Glutamatergic neuron (in vitro differentiated cells): ENCODE measurements at places on chromosomes 7 and 10. TPM values are rescaled to one million over a fixed set of nuclear protein-coding genes. Genes with fewer than 3 reads are reported as not detected.

WASHC2C gene
- total RNA-seq: 86.6 TPM

RNF32 gene
- total RNA-seq: 2.2 TPM

LIPN gene
- not detected for total RNA-seq

PHYH gene
- total RNA-seq: 20.4 TPM

BMI1 gene
- total RNA-seq: 23.3 TPM

NEUROD6 gene
- not detected for total RNA-seq

DNA sequence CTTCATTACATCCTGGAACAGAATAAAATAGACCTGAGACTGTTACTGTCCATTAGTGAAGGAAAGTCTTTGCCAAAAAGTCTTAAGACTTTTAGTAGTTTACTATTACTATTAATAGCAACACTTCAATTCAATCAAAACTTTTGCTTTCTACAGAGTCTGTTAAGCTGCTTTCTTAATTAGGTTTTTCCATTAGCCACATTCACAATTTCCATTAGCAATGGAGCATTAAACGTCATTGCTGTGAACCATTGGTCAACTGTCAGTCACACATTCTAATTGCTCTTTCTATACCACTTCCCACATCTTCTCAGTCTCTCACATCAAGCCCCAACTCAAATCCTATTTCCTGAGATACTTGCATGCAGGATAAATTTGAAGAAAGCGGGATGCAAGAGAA lies 736.6 kb upstream of the SORCS1 start:
- H3K4me1 ChIP-seq: no peaks in the 10 kb centered on the region
- H3K36me3 ChIP-seq: no peaks in the 10 kb centered on the region
- DNase-seq: no peak
- no peak overlapping the region for H3K4me3 ChIP-seq

DNA sequence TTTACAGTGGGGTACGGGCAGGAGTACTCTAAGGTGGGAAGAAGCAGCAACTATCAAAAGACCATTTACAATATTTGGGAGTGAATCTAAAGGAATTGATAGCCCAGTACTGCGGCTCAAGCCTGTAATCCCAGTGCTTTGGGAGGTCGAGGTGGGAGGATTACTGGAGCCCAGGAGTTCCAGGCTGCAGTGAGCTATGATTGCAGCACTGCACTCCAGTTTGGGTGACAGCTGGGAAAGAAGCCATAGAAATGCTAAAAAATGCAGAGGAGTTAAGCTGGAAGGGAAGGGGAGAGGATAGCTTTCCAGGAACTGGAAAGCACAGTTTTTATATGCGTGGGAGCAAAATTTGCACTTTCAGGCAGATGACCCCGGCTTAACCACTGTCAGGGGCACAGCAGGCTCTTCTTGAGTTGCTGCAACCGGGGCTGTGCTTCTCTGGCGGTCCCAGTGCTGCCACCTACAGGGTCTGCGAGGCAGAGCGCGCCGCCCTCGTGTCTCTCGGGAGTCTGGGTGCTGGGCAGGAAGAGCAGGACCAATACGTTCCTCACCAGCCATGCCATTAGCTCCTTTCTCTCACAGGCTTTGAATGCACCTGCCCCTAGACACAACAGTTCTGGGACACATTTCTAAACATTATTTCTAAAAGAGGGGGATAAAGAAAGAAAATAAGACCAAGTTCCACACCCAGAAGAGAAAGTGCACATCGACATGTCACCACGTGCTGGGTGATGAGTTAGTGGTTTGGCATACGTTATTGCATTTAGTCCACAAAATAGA lies 10.1 kb upstream of the BMPER start:
- no peak overlapping the region for H3K4me3 ChIP-seq
- no peak overlapping the region for H3K27ac ChIP-seq
- DNase-seq: peak; percentile 94

DNA sequence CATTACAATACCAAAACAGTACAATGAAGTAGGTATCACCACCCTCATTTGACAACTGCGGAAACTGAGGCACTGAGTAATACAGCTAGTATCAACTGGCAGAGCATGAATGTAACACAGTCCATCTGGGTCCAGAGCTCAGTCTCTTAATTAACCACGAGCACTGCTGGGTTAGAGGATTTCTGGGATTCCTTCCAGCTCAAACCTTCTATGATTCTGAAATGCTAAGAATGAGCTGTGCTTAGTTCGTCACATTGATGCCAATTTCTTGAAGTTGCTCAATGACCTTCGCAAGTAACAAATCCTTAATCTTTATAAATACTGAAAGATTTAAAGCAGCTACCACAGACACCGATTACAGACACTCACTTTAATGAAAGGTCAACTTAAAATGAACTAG lies 62.5 kb downstream of the SGMS1 start:
- H3K4me3 ChIP-seq: no peak overlapping the region
- H3K27me3 ChIP-seq: no peaks in the 10 kb centered on the region
- H3K4me1 ChIP-seq: peaks cover 17% of the 10 kb centered on the region
- no peak overlapping the region for H3K27ac ChIP-seq
- DNase-seq: no peak
- no peaks in the 10 kb centered on the region for H3K36me3 ChIP-seq

DNA sequence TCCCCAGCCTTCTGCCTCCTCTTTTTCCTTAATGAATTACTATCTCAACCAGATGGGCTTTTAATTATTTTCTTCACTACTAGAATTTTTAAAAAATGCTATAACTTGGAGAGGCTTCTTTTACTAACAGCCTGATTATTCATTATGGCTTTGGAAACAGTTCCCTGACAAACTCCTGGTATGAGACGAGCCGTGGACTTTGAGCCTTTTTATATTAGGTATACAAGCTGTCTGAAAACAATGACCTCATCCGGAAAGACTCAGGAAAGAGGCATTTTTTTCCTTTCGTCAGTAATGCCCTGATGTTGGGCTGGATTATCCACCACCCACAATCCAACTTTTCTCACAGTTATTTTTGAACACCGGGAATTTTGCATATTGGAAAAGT lies 26.7 kb upstream of the ABLIM1 start:
- no peak for DNase-seq
- no peak overlapping the region for H3K4me3 ChIP-seq
- H3K27ac ChIP-seq: no peak overlapping the region
- H3K4me1 ChIP-seq: peaks cover 4% of the 10 kb centered on the region
- no peaks in the 10 kb centered on the region for H3K27me3 ChIP-seq

GRCh38 chr7:7764520-7765396 lies 46.4 kb upstream of the RPA3 start:
- no peak overlapping the region for H3K27ac ChIP-seq
- no peak overlapping the region for H3K4me3 ChIP-seq
- H3K27me3 ChIP-seq: no peaks in the 10 kb centered on the region
- H3K36me3 ChIP-seq: no peaks in the 10 kb centered on the region
- peaks cover 20% of the 10 kb centered on the region for H3K4me1 ChIP-seq

DNA sequence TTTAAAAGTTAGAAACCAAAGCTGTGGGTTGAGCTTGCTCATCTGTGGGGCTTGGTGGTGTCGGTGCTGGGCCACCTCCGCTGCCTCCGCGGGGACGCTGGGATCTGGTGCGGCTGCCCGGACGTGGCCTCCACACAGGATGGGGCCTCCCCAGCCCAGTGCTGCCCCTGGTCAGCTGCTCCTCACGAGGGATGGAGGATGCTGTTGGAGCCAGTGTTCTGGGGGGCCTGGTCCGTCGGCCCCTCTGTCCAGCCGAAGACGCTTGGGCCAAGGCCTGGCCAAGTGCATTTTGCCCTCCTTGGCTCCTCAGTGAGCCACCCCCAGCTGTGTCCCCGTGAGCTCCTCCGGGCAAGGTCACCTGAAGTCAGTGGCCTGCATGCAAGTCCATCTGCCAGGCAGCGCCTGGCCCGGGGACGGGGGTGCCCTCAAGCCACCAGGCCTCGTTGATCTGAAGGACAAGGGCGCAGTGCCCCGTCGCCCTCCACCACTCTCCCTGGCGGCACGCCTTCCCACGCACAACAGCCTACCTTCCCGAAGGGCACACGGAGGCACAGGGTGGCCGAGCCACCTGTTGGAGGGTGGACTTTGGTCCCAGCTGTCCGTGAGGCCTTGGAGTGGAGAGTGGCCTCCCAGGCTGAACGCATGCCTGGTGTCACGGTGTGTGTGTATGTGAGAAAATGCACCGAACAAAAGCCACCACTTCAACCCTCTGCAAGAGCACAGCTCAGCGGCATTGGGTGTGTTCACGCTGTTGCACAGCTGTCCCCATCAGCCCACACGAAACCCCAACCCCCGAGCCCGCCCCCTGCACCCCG lies 27.3 kb downstream of the KNDC1 start:
- H3K4me3 ChIP-seq: no peak overlapping the region
- peak overlapping the region; percentile 59 for H3K27ac ChIP-seq
- H3K4me1 ChIP-seq: peaks cover 8% of the 10 kb centered on the region
- peak; percentile 14 for DNase-seq
- peaks cover 6% of the 10 kb centered on the region for H3K27me3 ChIP-seq

DNA sequence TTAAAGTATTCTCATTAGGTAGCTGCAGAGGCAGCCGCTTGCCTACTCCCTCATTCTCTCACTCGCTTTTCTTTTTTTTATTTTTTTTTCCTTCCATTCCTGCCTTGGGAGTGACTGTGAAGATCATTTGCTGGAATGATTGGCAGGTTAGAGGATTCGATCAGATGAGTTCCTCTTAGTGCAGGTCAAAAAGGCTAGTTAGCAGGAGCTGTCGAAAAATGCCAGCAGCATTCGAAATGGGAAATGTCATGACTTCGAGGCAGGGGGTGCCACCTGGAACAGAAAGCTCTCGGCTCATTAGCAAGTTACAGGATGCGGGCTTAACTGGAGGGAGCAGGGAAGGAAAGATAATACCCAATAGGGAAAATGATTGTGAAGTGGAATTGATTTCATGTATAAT lies 137.5 kb upstream of the FZD1 start:
- peaks cover 16% of the 10 kb centered on the region for H3K4me1 ChIP-seq
- H3K27me3 ChIP-seq: no peaks in the 10 kb centered on the region
- no peaks in the 10 kb centered on the region for H3K36me3 ChIP-seq
- H3K4me3 ChIP-seq: peak overlapping the region; percentile 4
- peak overlapping the region; percentile 1 for H3K27ac ChIP-seq
- DNase-seq: peak; percentile 22

- no peaks in the 10 kb centered on the region for H3K27me3 ChIP-seq
- H3K4me3 ChIP-seq: peak overlapping the region; percentile 55
- peaks cover 21% of the 10 kb centered on the region for H3K4me1 ChIP-seq
- peak overlapping the region; percentile 77 for H3K27ac ChIP-seq
- no peaks in the 10 kb centered on the region for H3K36me3 ChIP-seq
- no peak for DNase-seq
These were observed 109.4 kb downstream of the SEMA3A start for GRCh38 chr7:84085147-84085546.

DNA sequence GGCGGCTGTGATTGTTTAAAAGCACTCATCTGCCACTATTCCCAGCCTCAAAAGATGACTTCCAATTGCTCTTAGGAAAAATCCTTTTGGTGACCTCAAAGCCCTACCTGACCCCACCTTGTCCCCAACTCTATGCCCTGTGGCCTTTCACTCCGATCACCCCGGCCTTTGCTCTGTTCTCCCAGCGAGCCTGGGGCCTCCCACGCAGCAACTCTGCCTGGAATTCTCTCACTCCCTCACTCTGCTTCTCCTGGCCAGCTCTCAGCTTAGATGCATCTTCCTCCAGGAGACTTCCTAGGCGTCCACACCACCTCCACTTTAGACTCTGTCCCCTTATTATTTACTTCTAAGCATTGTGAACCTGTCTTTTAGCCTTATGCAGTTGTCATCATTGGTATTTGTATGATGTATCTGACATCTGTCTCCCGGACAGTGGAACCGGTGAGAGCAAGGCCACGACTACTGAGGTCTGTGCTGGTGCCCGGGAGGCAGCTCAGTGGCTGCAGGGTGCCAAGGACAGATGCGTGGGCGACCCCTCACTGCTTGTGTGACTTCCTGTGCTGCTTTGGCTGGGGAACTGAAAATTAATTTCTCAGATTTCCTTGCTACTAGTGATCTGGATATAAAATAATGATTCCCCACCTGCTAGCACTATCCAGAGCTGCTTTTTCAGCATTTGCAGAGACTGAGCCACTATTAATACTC lies 63.0 kb downstream of the PIP4K2A start:
- DNase-seq: no peak
- H3K27me3 ChIP-seq: no peaks in the 10 kb centered on the region
- H3K36me3 ChIP-seq: no peaks in the 10 kb centered on the region
- H3K27ac ChIP-seq: no peak overlapping the region

GRCh38 chr10:11441151-11441535 lies 170.3 kb downstream of the USP6NL start:
- no peak for DNase-seq
- no peak overlapping the region for H3K27ac ChIP-seq
- H3K36me3 ChIP-seq: no peaks in the 10 kb centered on the region
- H3K4me3 ChIP-seq: no peak overlapping the region

DNA sequence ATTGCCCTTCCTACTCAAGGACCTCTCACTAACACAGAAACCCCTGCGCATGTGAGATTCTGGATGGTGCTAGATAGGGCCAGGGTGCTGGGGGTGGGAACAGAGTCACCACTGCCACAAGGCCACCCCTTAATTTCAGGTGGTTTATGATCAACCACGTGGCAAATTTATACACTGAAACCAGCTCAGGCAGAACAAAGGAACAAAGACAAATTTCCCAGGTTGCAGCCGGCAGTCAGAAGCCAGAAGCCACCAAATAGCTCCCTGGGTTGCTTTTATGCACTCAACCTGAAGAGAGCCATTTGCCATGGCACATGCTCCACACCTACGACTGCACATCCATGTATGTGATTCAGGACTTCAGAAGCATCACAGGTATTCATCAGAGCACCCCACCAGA lies 2.5 kb downstream of the VOPP1 start:
- peaks cover 4% of the 10 kb centered on the region for H3K27me3 ChIP-seq
- no peak overlapping the region for H3K4me3 ChIP-seq
- no peak overlapping the region for H3K27ac ChIP-seq
- no peak for DNase-seq

GRCh38 chr7:139453673-139454321 lies 29.7 kb downstream of the KLRG2 start:
- peaks cover 1% of the 10 kb centered on the region for H3K27me3 ChIP-seq
- DNase-seq: peak; percentile 33
- H3K27ac ChIP-seq: no peak overlapping the region
- no peaks in the 10 kb centered on the region for H3K36me3 ChIP-seq
- H3K4me1 ChIP-seq: no peaks in the 10 kb centered on the region
- H3K4me3 ChIP-seq: peak overlapping the region; percentile 38

- H3K27me3 ChIP-seq: no peaks in the 10 kb centered on the region
These were observed 131.2 kb downstream of the RALA start for GRCh38 chr7:39754326-39755120.

- H3K4me1 ChIP-seq: peaks cover 29% of the 10 kb centered on the region
- peaks cover 2% of the 10 kb centered on the region for H3K27me3 ChIP-seq
- DNase-seq: peak; percentile 33
These were observed 12.5 kb upstream of the DDIT4 start for GRCh38 chr10:72260976-72261783.

- DNase-seq: no peak
- H3K36me3 ChIP-seq: no peaks in the 10 kb centered on the region
- peaks cover 32% of the 10 kb centered on the region for H3K4me1 ChIP-seq
- H3K4me3 ChIP-seq: no peak overlapping the region
These were observed 5.6 kb downstream of the BZW2 start for GRCh38 chr7:16651396-16652239.
